Activated naive CD4-positive, alpha-beta T cell treated with anti-CD3 and anti-CD28 coated beads, Interleukin-2, amount 50 U/mL, for 16 hours (primary cell): ENCODE measurements at places on chromosomes 3 and 15.

- no peak for DNase-seq
Measured at GRCh38 chr15:80502782-80503181, 98.6 kb downstream of the ARNT2 start.

DNA sequence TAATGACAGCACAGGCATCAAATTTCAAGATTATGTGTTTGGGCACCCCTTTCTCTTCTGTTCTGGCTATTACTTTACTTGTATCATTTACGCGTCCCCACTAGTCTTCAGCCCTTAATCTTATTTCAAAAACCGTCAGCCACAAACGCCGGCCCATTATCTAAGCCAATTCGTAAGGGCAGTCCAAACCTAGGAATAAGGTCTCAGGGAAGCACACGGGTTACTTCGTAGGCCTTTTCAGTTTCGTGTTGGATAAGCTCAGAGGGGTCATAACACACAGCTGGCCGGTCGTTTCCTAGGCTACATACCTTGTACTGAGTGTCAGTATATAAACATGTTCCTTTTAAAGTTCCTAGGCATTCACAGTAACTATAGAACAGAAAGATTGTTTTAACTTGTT is 5.1 kb upstream of the DNAAF4 start:
- DNase-seq: no peak

- DNase-seq: no peak
Measured at GRCh38 chr3:168248383-168249204, 152.9 kb upstream of the GOLIM4 start.

- no peak for DNase-seq
Measured at GRCh38 chr15:70264014-70264582, 166.4 kb upstream of the TLE3 start.

DNA sequence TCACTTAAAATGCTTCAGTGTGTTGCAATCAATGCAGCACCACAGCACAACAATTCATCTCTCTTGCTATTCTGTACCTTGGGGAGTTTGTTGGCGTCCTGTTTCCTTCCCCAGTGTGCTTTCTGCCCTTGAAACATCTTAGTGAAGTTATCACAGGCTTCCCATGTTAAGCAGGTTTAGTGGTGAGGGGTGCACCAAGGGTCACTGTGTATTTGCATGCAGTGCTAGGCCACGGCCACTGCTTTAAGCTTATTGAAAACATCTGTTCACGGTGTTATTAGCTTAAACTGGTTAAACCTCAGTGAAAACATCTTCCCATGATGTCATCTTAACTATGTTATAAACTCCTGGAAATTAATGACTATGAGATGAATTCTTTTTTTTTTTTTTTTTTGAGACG is 217.3 kb upstream of the GOLIM4 start:
- DNase-seq: no peak

DNA sequence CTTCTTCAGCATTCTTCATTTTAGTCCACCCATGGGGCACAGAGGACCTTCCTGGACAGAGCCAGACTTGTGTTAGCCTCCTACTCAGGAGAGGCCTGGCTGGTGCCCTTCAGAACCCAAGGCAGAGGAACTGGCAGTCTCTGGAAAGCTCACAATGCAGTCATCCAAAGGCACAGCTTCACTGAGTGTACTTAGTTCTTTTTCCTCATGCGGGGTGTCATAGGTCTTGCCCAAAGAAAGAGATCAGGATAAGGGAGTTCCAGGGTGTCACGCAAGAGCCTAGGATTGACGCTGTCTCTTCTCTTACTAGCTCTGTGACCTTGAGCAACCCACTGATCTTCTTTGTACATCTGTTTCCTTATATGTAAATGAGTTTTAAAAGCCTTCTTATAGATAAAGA is 58.7 kb downstream of the CD200 start:
- DNase-seq: no peak

DNA sequence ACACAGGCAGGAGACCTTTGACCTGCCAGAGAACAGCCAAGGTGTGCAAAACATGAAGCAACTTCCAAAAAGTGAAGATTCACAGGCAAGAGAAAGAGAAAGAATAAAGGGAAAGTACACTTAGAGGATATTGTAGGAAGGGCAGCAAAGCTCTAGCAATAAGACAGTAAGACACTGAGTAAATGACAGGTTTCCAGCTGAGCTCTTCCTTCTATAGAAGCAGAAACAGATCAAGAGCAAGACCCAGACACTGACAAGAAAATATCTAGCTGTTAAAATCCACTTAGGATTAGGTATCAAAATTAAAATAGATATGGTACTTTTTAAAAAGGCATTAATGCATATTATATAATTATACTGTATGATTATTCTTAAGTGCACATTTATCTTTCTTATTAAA is 333.4 kb downstream of the RAP2B start:
- DNase-seq: no peak

- no peak for DNase-seq
Measured at GRCh38 chr3:98744283-98744682, 18.9 kb upstream of the ST3GAL6 start.

DNA sequence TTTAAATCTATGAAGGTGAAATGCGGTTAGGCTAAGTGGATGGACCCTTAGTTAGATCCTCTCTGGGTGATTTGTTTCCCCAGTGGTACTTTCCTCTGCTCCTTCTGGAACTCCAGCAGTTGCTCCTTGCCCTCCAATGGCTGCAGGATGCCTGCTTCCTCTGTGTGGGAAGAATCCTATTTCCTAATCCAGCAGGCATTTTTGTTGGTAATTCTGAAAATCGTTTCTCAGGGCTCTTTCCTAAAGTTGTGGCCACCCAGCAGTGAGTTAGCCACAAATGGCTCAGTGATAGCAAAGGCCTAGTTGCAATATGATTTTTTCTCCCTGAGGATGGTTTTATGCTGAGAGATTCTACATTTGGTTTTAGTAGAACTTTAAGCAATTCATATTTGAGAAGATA is 332.3 kb upstream of the C2CD4B start:
- DNase-seq: no peak

GRCh38 chr3:182294696-182295095 is 498.6 kb upstream of the ATP11B start:
- DNase-seq: no peak

- peak; percentile 24 for DNase-seq
Measured at GRCh38 chr3:141485641-141486495, 959 bp upstream of the RASA2 start.

- DNase-seq: no peak
Measured at GRCh38 chr3:5729852-5730251, 542.3 kb downstream of the EDEM1 start.

DNA sequence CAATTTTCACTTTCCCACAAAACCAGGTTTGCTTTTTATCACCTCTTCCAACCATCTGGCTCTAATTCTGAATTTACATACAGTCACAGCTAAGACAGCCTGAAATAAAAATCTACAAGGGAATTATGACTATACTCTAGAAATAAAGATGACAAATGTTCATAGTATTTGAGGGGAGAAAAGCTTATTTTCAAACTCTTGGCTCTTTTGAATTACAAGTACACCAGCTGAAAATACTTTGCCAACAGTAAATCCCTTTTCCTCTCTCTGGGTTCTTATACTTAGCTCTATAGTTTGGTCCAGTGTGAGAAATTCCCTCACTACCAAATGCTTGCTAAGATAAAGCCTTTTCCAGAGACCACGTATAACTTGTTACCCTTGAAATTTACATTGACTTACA is 1037.9 kb downstream of the ROBO1 start:
- DNase-seq: no peak

DNA sequence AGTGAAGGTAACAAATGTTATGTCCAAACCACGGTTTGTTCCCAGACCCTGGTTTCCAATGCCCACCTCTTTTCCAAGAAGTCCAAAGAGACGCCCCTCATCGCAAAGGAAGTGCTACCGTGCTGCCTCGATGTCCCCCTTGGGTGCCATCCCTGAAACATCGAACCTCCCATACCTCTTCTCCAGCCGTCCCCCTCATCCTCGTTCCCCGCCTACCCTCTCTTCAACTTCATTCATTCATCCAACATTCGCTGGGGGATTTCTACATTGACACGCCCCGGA is 467 bp downstream of the TIPIN start:
- no peak for DNase-seq

- no peak for DNase-seq
Measured at GRCh38 chr3:158005391-158006100, 100.7 kb downstream of the SHOX2 start.

DNA sequence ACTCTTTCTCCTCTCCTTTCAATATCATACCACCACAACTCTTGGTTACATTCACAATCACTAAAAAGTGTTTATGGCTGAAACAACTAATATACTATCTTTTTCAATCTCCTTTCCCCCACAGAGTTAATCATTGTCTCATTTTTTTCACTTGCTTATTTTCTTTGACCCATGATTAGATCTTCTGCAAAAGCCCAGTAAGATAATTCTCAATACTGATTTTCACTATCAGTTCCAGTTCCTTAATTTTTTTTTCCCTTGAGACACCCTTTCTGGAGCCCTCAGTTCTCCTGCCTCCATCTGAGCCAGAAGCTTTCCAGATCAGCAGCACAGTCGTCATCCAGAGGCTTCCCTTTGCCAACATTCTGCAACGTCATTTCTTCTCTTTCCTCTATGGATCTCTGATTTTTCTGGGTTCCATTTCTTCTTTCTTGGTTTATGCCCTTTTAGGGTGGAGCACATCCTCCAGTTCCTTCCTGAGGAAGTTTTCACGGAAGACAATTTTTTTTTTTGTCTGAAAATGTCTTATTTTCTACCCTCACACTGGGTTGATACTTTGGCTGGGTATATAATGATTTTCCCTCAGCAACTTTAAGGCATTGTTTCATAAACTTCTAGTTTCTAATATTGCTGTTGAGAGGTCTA is 88.7 kb upstream of the C15orf39 start:
- no peak for DNase-seq

GRCh38 chr3:48548126-48548525 is 8.5 kb downstream of the PFKFB4 start:
- DNase-seq: no peak

GRCh38 chr3:23815879-23816278 is 10.1 kb downstream of the UBE2E1 start:
- DNase-seq: no peak

GRCh38 chr3:100602506-100603444 is 6.6 kb upstream of the ADGRG7 start:
- DNase-seq: no peak

GRCh38 chr3:86785386-86785785 is 205.6 kb downstream of the VGLL3 start:
- no peak for DNase-seq

- DNase-seq: no peak
Measured at GRCh38 chr3:180633722-180634121, 31.8 kb downstream of the TTC14 start.

DNA sequence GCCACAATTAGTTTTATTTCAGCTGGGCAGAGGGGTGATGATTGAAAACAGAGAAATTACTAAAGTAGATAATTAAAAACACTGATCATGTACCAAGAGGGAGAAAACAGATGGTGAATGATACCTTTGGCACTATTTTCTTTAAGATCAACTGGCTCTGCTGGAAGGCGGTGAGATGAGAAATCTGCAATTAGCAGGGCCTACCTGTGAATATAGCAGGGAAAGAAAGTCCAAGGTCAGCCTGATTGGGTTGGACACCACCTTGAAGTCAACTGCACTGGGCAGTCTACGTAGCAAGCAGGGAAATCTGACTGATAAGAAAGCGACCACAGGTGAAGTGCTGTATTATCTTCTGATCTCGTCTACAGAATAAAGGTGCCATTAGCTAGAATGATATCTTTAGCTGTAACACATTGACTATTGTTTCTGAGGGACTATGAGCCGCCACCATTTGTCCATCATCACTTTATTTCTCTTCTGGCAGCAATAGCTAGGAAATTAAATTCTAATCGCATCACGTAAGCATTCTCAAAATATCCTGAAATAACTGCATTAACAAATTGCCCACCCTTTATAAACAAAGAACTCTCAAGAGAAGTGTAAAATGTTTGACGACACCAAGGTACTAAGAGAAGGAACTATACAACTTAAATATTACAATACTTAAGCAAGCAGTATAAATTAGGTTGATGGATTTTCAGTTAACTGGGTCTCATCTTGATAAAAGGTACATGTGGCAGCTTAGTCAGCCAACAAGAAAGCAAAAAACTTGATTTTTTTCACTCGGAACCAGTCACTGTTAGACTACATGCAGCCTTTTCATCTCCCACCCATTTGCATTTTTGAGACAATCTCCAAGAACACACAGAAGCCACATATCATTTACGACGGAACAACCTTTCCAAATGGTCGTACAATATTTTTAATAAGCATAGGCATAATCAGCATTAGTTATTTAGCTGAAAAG is 1.3 kb downstream of the NEDD4 start:
- no peak for DNase-seq

DNA sequence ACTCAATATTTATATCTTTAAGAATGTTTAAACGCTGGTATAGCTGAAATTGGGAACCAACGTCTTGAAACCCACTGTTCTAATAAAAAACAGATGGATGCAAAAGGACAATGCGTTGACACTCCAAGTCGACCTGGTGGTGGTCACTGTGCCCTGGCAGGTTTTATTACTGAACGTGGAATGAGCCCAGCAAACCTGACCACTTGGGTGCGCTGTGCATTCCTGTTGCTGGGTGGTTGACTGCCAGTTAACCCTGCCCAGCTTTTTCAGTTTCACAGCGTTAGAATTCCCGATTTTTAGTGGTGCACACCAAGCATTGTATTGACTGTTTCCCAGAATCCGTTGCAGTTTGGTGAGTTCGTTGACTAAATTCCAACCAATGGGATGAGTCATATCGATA is 384.4 kb downstream of the OCA2 start:
- no peak for DNase-seq

DNA sequence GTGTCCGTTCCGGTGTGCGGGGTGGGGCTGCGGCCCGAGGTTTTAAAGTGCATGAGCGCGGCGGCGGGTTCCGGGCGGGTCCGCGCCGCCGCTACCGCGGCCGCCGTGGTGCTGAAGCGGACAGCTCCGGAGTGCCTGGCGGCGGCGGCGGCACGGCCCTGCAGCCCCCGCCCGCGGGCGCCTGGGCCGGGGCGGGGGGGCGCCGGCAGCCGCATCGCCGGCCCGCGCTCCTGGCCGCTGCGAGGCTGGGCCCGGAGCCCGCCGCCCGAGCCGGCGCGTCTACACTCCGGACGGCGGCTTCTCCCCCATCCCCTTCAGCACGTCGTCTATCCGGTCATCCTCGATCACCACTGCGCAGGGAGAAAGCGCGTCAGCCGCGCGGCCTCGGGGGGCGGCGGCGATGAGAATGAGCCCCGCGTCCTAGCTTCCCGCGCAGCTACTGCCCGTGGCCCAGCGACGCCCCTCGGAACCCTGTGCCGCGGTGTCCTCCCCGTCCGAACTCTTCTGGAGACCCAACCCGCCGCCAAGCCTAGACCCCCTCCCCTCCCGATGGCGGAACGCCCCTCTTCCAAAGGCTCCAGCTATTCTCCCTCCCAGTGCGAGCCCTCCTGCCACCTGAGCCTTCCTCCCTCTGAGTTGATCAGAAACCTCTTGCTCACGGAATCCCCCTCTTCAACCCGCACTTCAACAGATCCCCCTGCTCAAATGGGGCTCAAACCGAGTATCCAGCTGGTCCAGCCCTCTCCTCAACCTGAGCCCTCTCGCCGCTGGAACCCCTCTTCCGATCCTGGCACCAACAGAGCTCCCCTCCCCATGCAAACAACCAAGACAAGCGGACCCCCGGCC is 1.3 kb downstream of the CAMK2N2 start:
- peak; percentile 45 for DNase-seq

DNA sequence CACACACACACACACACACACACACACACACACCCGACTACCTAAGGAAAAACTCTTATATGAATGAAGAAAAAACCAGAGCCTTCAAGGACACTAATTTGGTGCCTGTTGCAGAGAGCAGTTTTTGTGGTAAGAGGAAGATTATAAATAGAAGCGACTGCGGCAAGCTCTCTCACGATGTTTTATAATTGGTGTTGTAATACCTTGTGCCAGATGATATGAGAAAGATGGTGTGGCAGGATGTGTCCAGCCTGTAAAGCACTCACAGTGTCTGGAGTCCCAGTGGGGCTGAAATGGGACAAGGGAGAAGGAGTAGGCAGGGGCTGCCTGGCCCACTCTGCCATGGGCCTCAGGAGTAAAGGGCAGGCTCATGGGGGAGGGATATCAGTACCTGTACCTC is 839.9 kb downstream of the AGBL1 start:
- no peak for DNase-seq
